Activated CD4-positive, alpha-beta T cell treated with anti-CD3 and anti-CD28 coated beads, Interleukin-2, amount 10 ng/mL, durations not matched to agents 7 days and 5 days (primary cell): ENCODE measurements at places on chromosomes 3 and 15. TPM values are rescaled to one million over a fixed set of nuclear protein-coding genes. Genes with fewer than 3 reads are reported as not detected.

GOLGA6L10 gene
- 0.54 TPM for total RNA-seq

TRH gene
- not detected for total RNA-seq

LYZL4 gene
- total RNA-seq, result not detected

CPLX3 gene
- total RNA-seq, result 0.12 TPM

C2CD4B gene
- total RNA-seq, result not detected

GP9 gene
- total RNA-seq, result not detected

C3orf70 gene
- not detected for total RNA-seq

DNA sequence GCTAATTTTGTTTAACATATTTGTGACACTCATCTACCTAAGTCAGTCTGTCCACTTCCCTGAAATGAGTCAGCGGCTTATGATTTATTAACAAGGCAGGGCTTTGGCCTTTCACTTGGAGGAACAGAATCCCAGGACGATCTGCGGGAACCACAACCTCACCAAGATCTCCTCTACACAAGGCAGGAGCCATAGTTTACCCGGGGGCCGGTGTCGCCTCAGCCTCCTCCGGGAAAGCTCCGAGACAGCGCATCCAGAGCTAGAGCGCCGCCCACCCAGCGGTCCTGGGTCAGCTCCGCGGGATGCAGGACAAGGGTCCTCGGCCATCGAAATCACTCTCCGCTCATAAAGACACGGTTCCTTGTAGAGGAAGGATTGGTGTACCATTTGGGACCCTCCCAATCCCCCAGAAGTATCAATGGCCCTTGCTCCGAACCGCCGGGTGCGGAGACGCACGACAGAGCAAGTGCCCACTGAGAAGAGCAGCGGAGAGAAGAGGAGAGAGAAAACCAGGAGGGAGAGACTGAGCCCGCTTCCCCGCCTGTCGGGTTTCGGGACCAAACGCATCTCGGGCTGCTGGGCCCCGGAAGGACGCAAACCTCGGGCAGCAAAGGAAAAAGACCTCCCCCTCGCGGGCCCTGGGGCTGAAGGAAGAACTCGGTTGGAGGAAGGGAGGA lies 13.1 kb upstream of the ALCAM start:
- H3K4me3 ChIP-seq, result no peak overlapping the region
- no peak for DNase-seq
- peaks cover 54% of the 10 kb centered on the region for H3K27me3 ChIP-seq

- H3K27me3 ChIP-seq, result no peaks in the 10 kb centered on the region
- no peaks in the 10 kb centered on the region for H3K4me1 ChIP-seq
- no peak overlapping the region for H3K27ac ChIP-seq
- DNase-seq, result no peak
- no peak overlapping the region for H3K4me3 ChIP-seq
Observed at GRCh38 chr3:44411031-44411645, 66.3 kb downstream of the ZNF445 start.

DNA sequence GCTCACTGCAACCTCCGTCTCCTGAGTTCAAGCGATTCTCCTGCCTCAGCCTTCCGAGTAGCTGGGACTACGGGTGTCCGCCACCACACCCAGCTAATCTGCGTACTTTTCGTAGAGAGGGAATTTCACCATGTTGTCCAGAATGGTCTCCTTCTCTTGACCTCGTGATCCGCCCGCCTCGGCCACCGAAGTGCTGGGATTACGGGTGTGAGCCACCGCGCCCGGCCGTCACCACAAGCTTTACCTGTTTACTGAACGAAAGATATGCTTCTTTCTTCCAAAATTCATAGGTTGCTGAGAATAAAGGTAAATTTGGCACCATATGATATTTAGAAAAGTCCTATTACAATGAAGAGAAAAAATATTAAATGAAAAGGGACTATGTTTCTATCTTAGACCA lies 333.5 kb upstream of the EPHA6 start:
- no peaks in the 10 kb centered on the region for H3K4me1 ChIP-seq
- DNase-seq, result no peak
- H3K4me3 ChIP-seq, result no peak overlapping the region
- no peak overlapping the region for H3K27ac ChIP-seq
- no peaks in the 10 kb centered on the region for H3K36me3 ChIP-seq

DNA sequence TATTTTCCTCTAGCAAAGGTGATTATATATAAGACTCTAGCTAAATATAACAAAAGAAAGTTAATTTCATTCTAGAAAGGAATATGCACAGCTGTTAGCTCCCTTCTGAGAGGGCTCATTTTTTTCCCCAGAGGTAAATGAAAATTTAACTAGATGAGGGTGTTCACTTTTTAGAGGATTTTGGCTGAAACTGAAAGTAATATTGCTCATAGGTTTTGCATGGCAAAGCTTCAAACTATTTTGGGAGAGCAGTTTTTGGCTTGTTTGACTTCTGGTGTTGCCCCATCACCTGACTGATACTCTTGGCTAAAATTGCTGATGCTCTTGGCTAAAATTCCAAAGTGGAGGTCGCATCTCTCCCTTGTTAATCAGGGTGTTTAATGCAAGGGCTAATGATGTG lies 311.9 kb downstream of the EDEM1 start:
- no peaks in the 10 kb centered on the region for H3K27me3 ChIP-seq
- no peak overlapping the region for H3K4me3 ChIP-seq
- no peaks in the 10 kb centered on the region for H3K36me3 ChIP-seq

DNA sequence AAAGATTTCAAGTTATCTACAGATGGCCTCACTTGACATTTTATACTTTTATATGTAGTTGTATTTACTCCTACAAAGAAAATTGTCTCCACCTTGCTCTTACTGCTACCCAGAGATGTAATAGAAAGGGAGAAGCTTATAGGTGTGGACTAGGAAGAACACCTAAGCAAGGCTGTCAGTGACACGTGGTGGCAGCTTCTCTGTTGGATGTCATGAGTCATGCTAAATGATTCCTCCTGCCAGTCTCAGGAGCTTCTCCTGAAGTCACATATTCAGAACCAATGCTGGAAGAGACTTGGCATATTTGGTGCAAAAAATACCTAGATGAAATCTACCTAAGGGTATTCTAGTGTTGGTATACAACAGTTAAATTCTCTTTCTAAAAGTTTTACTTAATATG lies 184.7 kb downstream of the LRRC3B start:
- no peak overlapping the region for H3K4me3 ChIP-seq
- no peak overlapping the region for H3K27ac ChIP-seq
- no peaks in the 10 kb centered on the region for H3K36me3 ChIP-seq

DNA sequence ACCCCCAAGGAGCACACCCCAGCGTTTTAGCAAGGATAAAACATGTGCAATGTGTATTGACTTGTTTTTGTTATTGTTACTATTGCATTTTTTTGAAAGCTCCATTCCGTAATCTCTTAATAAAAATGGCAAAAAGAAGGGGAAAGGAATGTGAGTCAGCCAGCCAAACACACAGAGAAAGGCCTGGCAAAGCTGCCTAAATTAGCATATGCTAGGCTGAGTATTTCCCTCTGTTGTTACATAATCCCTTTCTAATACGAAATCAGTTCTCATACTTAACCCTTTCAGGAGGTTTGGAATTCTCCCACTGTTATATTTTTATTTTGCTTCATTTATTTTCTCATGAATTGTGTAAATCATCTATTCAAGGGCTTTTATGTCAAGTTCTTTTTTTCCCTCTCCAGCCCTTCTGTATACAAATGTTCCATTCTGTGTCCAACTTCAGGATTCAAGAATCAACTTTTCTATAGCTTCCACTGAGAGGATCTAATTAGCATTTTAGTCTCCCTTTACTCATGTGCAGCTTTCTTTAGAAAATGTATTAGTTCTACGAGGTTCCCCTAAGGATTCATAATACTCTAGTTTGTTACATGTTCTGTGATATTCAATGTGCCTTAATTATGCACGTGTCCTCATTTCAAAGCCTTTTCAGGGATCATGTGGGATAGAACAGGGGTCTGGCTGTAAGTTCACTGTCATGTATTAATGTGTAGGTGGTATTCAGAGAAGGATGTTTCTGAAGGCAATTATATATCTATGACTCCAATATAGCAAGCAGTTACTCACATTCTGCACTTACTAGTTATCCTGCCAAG lies 9.2 kb downstream of the CADM2 start:
- no peak for DNase-seq
- H3K36me3 ChIP-seq, result no peaks in the 10 kb centered on the region
- H3K27me3 ChIP-seq, result no peaks in the 10 kb centered on the region
- H3K4me3 ChIP-seq, result no peak overlapping the region
- H3K4me1 ChIP-seq, result no peaks in the 10 kb centered on the region
- H3K27ac ChIP-seq, result no peak overlapping the region

DNA sequence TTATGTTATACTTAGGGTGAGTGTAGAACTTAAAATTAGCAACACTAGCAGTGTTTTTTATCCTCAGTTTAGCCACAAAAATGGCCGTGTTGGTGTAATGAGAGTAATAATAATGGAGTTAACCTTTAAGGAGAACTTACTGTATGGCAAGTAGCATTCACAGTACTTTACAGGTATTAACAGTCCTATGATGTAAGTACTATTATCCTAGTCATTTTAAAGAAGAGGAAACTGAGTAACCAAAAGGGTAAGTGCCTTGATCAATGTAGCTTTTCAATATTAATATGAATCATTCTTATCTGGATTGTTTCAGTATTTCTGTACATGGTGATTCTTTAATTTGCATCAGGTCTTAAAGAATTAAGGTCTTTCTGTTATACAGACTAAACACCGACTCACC lies 170.3 kb downstream of the CD47 start:
- H3K27ac ChIP-seq, result no peak overlapping the region
- no peak overlapping the region for H3K4me3 ChIP-seq
- no peak for DNase-seq

DNA sequence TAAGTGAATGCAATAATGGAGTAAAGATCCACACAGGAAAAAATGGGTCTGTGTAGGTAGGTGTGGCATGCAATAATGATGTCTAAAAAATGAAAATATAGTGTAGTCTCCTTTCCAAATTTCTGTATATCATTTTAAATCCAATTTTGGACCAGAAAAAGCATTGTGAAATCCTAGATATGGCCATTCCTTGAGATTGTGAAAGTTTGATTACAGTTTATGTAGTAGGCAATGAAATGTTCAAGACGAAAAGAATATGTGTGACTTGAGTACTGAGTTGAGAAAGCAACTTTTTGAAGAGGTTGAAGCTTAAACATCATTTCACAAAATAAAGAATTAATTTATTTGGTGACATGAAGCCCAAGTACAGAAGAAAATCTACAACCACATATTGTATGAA lies 698.7 kb downstream of the EPHA3 start:
- no peaks in the 10 kb centered on the region for H3K36me3 ChIP-seq
- H3K27me3 ChIP-seq, result no peaks in the 10 kb centered on the region
- no peak overlapping the region for H3K4me3 ChIP-seq
- no peaks in the 10 kb centered on the region for H3K4me1 ChIP-seq
- no peak overlapping the region for H3K27ac ChIP-seq

DNA sequence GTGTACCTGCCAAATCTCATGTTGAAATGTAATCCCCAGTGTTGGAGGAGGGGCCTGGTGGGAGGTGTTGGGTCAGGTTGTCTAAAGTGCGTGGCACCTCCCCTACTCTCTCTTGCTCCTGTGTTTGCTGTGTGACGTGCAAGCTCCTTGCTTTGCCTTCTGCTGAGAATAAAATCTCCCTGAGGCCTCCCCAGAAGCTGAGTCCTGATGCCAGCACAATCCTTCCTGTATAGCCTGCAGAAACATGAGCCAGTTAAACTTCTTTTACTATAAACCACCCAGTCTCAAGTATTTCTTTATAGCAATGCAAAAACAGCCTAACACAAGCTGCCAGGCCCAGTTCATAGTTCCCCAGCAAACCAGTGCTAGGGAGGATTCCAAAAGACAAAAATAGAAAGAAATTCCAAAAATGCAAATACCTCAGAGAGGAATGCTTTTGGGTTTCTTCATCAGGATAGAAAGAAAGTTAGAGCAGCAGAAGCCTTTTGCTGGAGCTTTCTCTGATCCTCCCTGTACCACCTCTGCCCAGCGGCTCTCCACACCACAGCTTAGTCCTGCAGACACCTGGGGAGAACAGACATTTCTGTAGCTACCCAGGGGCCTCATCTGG lies 25.9 kb upstream of the CDV3 start:
- no peak overlapping the region for H3K4me3 ChIP-seq
- no peaks in the 10 kb centered on the region for H3K27me3 ChIP-seq
- no peak overlapping the region for H3K27ac ChIP-seq
- DNase-seq, result no peak
- peaks cover 2% of the 10 kb centered on the region for H3K4me1 ChIP-seq
- no peaks in the 10 kb centered on the region for H3K36me3 ChIP-seq

- no peak overlapping the region for H3K27ac ChIP-seq
- H3K4me3 ChIP-seq, result no peak overlapping the region
- H3K27me3 ChIP-seq, result peaks cover 7% of the 10 kb centered on the region
- DNase-seq, result no peak
- H3K36me3 ChIP-seq, result no peaks in the 10 kb centered on the region
Observed at GRCh38 chr3:2929574-2929973, 180.6 kb downstream of the IL5RA start.

GRCh38 chr3:23002151-23002550 lies 201.0 kb upstream of the UBE2E2 start:
- H3K4me3 ChIP-seq, result no peak overlapping the region
- H3K4me1 ChIP-seq, result no peaks in the 10 kb centered on the region
- no peaks in the 10 kb centered on the region for H3K36me3 ChIP-seq
- DNase-seq, result no peak

DNA sequence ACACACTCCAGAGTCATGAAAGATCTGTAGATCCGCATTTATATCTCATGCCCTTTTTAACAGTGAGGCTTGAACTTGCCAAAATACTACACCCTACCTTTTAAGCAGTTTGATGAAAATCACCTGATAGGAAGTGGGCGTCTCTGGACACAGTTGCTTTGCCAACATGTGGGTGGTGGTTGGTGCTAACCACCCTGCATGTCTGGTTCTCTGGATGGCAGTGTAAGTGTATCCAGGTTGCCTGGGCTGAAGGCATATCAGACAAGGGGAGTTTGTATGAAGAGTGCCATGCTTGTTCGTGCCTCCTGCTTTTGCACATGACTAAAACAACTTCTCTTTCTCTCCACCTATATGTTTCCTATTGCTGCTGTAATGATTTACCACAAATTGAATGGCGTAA lies 159.6 kb downstream of the GHSR start:
- no peaks in the 10 kb centered on the region for H3K36me3 ChIP-seq
- no peaks in the 10 kb centered on the region for H3K27me3 ChIP-seq

GRCh38 chr3:127851899-127852298 lies 29.6 kb upstream of the MGLL start:
- H3K27me3 ChIP-seq, result peaks cover 10% of the 10 kb centered on the region
- DNase-seq, result no peak
- no peak overlapping the region for H3K27ac ChIP-seq

- H3K36me3 ChIP-seq, result no peaks in the 10 kb centered on the region
- no peaks in the 10 kb centered on the region for H3K4me1 ChIP-seq
- H3K4me3 ChIP-seq, result no peak overlapping the region
- no peak overlapping the region for H3K27ac ChIP-seq
- DNase-seq, result no peak
- no peaks in the 10 kb centered on the region for H3K27me3 ChIP-seq
Observed at GRCh38 chr15:35305031-35305550, 220.0 kb upstream of the NANOGP8 start.

DNA sequence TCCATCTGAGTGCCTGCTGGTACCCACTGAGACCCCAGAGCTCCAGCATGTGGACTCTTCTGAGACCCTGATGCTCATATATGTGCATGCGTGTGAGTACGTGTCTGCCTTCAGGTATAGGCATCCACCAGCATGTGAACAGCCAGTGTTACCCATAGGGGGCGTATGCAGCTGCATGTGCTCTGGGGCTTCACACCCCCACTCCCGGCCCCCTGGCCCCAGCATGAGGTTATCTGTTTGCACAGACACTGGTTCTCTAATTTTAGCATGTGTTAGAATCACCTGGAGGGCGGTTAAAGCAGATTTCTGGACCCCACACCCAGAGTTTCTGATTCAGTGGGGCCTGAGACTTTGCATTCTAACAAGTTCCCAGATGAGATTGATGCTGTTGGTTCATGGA lies 824 bp upstream of the CILP start:
- no peaks in the 10 kb centered on the region for H3K27me3 ChIP-seq
- no peaks in the 10 kb centered on the region for H3K36me3 ChIP-seq
- peak; percentile 33 for DNase-seq
- no peaks in the 10 kb centered on the region for H3K4me1 ChIP-seq
- no peak overlapping the region for H3K27ac ChIP-seq
